Smooth muscle cell of bladder (primary cell): ENCODE measurements at places on chromosomes 5 and 9. TPM values are rescaled to one million over a fixed set of nuclear protein-coding genes. Genes with fewer than 3 reads are reported as not detected.

Gene SLC36A2
- not detected in 2 replicates for total RNA-seq

Gene CCDC152
- total RNA-seq, result 1.1 and 1.6 TPM in 2 replicates

Gene MEGF10
- 0.14 TPM in 1 of 2 replicates, not detected in the other for total RNA-seq

Gene PCDHB14
- 0.46 and 0.85 TPM in 2 replicates for total RNA-seq

Gene LCNL1
- total RNA-seq, result 0.57 and 3.4 TPM in 2 replicates

Gene ELAVL2
- total RNA-seq, result 0.09 and 0.14 TPM in 2 replicates

Gene CD74
- 0.85 and 1.8 TPM in 2 replicates for total RNA-seq

Gene NSG2
- not detected in 2 replicates for total RNA-seq

Gene PHYHD1
- 6.4 and 7.6 TPM in 2 replicates for total RNA-seq

Gene CER1
- total RNA-seq, result not detected in 2 replicates

Gene TAF7
- 75.2 and 97.5 TPM in 2 replicates for total RNA-seq

Gene EQTN
- total RNA-seq, result not detected in 2 replicates

Gene CARTPT
- not detected in 2 replicates for total RNA-seq

Gene SMARCA2
- 49.4 and 52.1 TPM in 2 replicates for total RNA-seq

Gene SLC45A2
- total RNA-seq, result 0.14 and 0.18 TPM in 2 replicates

Gene TAF11L9
- total RNA-seq, result not detected in 2 replicates

Gene FGF1
- total RNA-seq, result 0.92 and 1.1 TPM in 2 replicates

Gene CAPSL
- total RNA-seq, result 0.14 TPM in 1 of 2 replicates, not detected in the other

Gene MYMK
- not detected in 2 replicates for total RNA-seq

Gene F2RL2
- 5.4 and 9.8 TPM in 2 replicates for total RNA-seq

Gene RMI1
- total RNA-seq, result 3.2 and 3.8 TPM in 2 replicates

Gene KCNV2
- total RNA-seq, result not detected in 2 replicates

Gene PCDHB7
- total RNA-seq, result 0.18 and 0.71 TPM in 2 replicates

Gene RGS7BP
- total RNA-seq, result under 0.01 TPM in 2 replicates

Gene PDE6A
- total RNA-seq, result under 0.01 TPM in 1 of 2 replicates, not detected in the other

Gene ROR2
- 29.4 and 30.0 TPM in 2 replicates for total RNA-seq

Gene SPATA24
- 7.3 and 8.4 TPM in 2 replicates for total RNA-seq

Gene DAB2IP
- total RNA-seq, result 7.5 and 12.2 TPM in 2 replicates
